ENCODE measurements at places on chromosomes 7 and 10. TPM values are rescaled to one million over a fixed set of nuclear protein-coding genes. Genes with fewer than 3 reads are reported as not detected.

Gene PIK3CG
- total RNA-seq: 1.7 TPM

GRCh38 chr7:127256041-127256725 is 3.4 kb upstream of the GRM8 start:
- H3K4me1 ChIP-seq: peaks cover 28% of the 10 kb centered on the region
- no peaks in the 10 kb centered on the region for H3K36me3 ChIP-seq
- no peak overlapping the region for H3K27ac ChIP-seq
- H3K27me3 ChIP-seq: peaks cover 87% of the 10 kb centered on the region
- H3K4me3 ChIP-seq: no peak overlapping the region

- H3K27me3 ChIP-seq: peaks cover 5% of the 10 kb centered on the region
- no peak overlapping the region for H3K4me3 ChIP-seq
- no peak for DNase-seq
- peaks cover 20% of the 10 kb centered on the region for H3K4me1 ChIP-seq
Observed at GRCh38 chr7:43461349-43462024, 121.4 kb upstream of the STK17A start.

DNA sequence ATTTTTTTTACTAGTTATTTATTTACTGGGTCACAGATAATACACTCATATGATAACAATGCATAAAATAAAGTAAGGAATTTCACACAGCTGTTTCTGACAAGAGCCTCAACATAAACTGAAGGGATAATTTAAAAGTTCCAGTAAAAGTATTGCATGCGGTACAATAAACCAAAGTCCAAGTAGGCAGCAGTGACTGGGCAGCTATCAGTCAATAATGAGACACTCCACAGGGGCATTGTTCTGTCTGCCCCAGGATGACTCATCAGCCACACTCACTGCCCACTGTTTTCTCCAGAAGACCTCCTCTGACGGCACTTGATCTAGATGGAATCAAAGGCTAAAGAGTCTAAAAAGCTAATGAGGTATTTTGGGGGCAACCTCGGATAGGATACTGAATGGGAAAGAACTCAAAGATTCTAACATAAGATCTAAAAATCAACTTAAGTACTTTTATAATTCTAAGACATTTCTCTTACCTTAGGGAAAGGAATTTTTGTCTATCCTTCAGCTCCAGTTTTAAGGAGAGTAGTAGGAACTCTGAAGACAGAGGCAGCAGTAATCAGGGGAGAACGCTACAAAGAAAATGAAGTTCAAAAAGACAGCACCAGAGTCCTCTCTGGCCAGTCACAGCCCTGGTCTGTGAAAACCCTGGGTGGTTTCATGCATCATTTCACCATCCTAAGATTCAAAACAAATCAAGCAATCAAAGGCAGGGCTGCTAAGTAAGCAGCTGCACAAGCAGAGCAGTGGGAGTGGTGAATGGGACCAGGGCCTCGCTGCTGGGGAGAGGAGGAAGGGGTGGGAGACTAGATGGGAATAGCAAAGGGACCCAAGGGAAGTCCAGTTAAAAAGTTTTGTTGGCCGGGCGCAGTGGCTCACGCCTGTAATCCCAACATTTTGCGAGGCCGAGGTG is 175.1 kb downstream of the AVL9 start:
- peaks cover 15% of the 10 kb centered on the region for H3K4me1 ChIP-seq
- H3K4me3 ChIP-seq: no peak overlapping the region
- no peak overlapping the region for H3K27ac ChIP-seq
- no peak for DNase-seq

DNA sequence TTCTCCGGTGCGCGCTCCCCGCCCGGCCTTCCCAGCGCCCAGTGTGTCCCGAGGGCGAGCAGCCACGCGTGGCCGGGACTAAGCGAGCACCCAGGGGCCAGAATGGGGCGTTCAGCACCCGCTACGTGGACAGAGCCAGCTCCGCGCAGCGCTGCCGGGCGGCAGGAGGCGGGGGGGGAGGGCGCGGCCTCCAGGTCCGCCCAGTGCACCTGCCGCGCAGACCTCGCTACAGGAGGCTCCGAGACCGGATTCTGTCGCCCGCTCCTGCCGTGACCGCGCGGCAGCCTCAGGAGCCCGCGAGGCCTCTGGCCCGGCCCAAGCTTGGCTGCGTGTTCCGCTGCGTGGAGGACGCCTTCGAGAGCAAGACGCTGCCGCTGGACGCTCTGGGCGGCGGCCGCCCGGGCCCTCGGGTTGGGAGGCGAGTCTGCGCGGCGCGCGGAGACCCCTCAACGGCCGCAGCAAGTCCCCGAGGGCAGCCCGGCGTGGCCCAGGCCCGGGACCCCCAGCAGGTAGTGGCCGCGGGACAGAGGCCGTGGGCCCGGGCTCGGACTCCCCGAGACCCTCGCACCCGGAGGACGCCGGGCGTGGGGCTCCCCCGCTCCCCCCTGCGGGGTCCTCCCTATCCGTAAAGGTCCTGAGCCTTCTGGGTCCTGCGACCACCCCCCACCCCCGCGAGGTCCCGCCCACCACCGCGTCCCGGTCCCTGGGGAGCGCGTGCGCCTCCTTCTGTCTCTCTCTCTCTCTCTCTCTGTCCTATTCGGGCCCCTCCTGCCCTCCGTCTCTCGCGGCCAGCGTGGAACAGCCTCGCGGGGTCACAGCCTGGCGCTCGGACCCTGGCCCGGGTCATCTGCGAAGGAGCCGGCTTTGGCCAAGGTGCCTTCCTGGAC is 904 bp upstream of the DPYSL4 start:
- no peaks in the 10 kb centered on the region for H3K36me3 ChIP-seq
- H3K4me3 ChIP-seq: peak overlapping the region; percentile 73
- no peak overlapping the region for H3K27ac ChIP-seq
- peak; percentile 47 for DNase-seq
- peaks cover 51% of the 10 kb centered on the region for H3K4me1 ChIP-seq

Gene FANK1
- 0.30 TPM for total RNA-seq

All from left ventricle myocardium inferior (tissue), 1 donor.